ENCODE measurements at places on chromosomes 1 and 21.

DNA sequence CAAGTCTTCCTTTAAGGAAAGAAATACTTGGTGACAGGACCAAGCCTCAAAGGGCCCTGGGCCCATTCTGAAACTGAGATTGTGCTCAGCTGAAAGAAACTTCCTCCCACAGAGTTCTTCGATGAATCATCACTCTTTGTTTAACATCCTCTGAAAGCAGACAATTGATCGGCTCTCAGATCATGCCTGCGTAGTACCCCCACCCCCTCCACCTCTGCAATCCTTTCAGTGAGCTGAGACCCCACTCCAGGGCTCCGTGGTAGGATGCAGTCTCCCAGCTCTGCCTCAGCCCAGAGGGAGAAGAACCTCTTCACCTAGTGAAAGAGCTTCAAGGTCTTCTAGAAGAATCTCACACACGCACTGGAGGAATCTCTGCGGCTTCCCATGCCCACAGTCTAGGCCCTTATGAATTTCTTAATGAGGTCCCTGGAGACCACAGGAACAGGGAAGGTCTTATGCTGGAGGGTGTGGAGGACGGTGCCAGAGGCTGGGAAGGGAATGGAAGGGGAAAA, 104.9 kb upstream of the SOD1 start:
- no peaks in the 10 kb centered on the region for H3K36me3 ChIP-seq
- H3K27ac ChIP-seq = no peak overlapping the region
- no peak overlapping the region for H3K4me3 ChIP-seq

DNA sequence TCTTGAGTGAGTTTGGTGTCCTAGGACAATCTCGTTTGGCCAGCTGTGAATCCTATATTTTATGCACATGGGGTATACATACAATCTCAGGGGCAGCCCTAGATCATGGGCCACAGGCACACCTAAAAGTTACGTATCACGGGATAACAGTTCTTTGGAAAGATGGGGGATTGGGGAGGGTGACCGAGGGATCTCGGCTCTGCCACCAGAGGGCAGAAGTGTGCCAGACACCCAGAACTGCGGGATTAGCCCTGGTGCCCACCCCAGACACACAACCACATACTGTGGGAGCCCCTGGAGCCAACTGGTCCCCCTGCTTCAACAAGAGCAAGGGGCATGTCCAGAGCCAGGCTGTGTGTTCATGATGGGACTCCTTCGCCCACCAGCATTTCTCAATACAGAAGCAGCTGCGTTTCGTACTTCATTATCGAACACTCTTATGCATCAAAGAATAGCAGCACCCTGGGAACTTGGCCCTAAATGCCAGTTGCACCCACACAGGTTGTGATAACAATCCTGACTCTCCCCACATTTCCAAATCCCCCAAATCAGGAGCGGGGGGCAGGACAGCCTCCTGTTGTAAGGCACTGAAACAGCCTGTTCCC, 37.4 kb downstream of the TMCO4 start:
- no peak overlapping the region for H3K27ac ChIP-seq
- H3K4me3 ChIP-seq = no peak overlapping the region
- DNase-seq = no peak
- no peaks in the 10 kb centered on the region for H3K36me3 ChIP-seq
- H3K4me1 ChIP-seq = no peaks in the 10 kb centered on the region

DNA sequence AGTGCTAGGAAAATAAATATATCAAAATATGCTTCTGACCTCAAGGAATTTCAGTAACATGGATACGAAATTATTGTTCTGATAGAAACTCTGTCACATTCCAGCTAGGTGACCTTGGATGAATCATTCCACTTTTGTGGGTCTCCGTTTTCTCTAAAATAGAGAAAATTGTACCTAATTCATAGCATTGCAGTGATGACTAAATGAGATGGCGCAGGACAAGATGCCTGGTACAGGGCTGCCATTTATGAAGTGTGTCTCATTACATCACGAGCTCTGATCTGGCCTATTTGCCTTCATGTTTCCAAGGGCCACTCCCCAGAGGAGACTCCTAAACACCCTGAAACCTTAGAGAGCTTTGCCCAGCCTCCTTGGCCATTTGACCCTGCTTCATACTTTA, 480.0 kb upstream of the USP24 start:
- no peaks in the 10 kb centered on the region for H3K4me1 ChIP-seq
- H3K4me3 ChIP-seq = no peak overlapping the region
- no peaks in the 10 kb centered on the region for H3K36me3 ChIP-seq
- no peak overlapping the region for H3K27ac ChIP-seq
- no peak for DNase-seq
- no peaks in the 10 kb centered on the region for H3K27me3 ChIP-seq

- no peaks in the 10 kb centered on the region for H3K4me1 ChIP-seq
- no peak overlapping the region for H3K27ac ChIP-seq
Observed at GRCh38 chr1:209777587-209777986, 6.8 kb downstream of the C1orf74 start.

DNA sequence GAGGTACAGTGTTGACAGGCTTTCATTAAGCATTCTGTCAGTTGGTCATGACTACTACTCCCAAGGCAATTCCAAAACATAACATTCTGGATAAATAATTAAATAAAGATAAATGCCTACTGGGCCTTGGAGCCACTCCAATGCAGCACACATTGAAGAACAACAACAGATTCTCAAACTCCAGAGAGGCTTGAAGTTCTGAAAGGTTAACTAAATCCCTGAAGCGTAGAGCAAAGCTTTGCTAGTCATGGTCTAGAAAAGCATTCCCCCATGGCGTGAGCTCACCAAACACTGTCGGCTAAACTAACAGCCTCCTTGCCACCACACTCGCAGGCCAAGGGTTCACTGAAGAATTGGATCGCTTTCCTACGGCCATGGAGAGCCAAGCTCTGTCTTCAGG, 268.0 kb downstream of the ATG4C start:
- no peaks in the 10 kb centered on the region for H3K36me3 ChIP-seq
- H3K27me3 ChIP-seq = no peaks in the 10 kb centered on the region
- H3K4me3 ChIP-seq = no peak overlapping the region

DNA sequence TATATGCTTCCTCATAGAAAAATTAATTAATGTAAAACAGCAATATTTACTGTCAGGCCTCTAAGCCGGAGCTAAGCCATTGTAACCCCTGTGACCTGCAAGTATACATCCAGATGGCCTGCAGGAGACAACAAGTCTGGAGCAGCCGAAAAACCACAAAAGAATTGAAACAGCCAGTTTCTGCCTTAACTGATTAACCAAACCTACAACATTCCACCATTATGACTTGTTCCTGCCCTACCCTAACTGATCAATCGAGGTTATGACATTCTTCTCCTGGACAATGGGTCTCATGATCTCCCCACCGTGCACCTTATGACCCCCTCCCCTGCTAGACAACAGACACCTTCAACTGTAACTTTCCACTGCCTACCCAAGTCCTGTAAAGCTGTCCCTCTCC, 205.8 kb upstream of the DUSP10 start:
- no peak overlapping the region for H3K27ac ChIP-seq
- no peaks in the 10 kb centered on the region for H3K4me1 ChIP-seq
- H3K27me3 ChIP-seq = no peaks in the 10 kb centered on the region
- no peaks in the 10 kb centered on the region for H3K36me3 ChIP-seq
- DNase-seq = no peak

- no peaks in the 10 kb centered on the region for H3K36me3 ChIP-seq
- no peak overlapping the region for H3K4me3 ChIP-seq
- no peak overlapping the region for H3K27ac ChIP-seq
- DNase-seq = no peak
Observed at GRCh38 chr1:83769072-83769471, 229.9 kb downstream of the TTLL7 start.

DNA sequence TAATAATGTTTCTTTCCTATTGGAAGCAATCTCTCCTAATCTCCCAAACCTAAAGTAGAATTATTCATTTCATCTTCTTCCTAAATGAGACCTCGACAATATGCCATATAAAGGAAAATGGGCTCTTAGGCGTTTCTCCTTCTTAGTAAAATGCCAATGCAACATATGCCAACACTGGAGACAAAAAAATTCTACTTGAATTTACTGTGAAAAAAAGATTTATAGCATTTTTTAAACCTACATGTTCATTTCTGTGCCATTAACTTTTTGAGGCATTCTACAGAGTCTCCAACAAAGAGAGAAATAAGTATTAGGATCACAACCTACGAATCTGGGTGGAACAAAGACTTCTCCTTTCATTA, 1.3 kb downstream of the WDR47 start:
- DNase-seq = no peak
- no peaks in the 10 kb centered on the region for H3K4me1 ChIP-seq
- no peak overlapping the region for H3K27ac ChIP-seq

GRCh38 chr1:154306151-154306550, 14.7 kb upstream of the AQP10 start:
- no peaks in the 10 kb centered on the region for H3K36me3 ChIP-seq
- no peaks in the 10 kb centered on the region for H3K27me3 ChIP-seq
- no peak overlapping the region for H3K4me3 ChIP-seq
- H3K4me1 ChIP-seq = no peaks in the 10 kb centered on the region
- no peak for DNase-seq

GRCh38 chr1:93415296-93415695, 32.6 kb upstream of the FNBP1L start:
- H3K4me3 ChIP-seq = no peak overlapping the region
- no peaks in the 10 kb centered on the region for H3K27me3 ChIP-seq
- H3K27ac ChIP-seq = no peak overlapping the region
- no peaks in the 10 kb centered on the region for H3K4me1 ChIP-seq

DNA sequence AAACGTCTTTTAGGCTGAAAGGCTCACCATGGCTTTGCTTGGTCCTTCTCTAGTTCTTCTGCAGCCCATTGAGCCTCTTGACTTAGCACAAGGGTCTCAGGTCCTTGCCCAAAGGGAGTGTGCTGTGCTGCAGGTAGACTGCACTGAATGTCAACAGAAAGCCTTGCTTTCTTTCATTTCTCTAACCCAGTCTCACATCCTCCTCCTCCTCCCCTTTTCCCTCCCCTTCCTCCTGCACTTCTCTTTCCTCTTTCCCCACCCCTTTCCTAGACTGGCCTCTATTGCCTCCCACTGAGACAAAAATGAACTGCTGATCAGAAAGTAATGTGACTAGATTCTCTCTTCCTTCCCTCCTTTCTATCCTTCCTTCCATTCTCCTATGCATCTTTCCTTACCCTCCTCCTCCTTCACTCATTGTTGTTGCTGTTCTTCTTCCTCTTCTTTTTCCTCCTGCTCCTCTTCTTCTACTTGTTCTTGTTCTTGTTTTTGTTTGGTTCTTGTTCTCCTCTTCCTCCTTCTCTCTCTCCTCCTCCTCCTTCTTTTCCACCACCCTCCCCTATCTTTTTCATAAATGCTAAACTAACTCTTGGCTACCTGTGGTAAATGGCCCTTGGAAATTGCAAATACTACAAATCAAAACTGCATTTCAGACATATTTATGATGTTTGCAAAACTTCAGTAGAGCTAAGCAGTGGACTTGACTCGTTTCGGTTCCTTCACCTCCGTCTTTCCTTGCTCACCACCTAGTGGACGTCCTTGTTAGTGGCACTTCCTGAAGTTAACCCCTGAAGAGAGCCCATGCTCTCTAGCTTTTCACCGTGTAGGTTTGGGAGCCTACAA, at the start of gene SELL:
SELL (minus strand) TSS at position 152 of the 840 bp plus-strand sequence; CDS start at position 30, 122 bp downstream.
- peak; percentile 27 for DNase-seq
- peak within 1 kb of the TSS; percentile 40 for H3K4me3 ChIP-seq
- no peaks in the 10 kb centered on the region for H3K4me1 ChIP-seq

- H3K4me1 ChIP-seq = no peaks in the 10 kb centered on the region
- no peaks in the 10 kb centered on the region for H3K36me3 ChIP-seq
- no peak for DNase-seq
Observed at GRCh38 chr1:68339505-68339904, 107.2 kb upstream of the WLS start.

DNA sequence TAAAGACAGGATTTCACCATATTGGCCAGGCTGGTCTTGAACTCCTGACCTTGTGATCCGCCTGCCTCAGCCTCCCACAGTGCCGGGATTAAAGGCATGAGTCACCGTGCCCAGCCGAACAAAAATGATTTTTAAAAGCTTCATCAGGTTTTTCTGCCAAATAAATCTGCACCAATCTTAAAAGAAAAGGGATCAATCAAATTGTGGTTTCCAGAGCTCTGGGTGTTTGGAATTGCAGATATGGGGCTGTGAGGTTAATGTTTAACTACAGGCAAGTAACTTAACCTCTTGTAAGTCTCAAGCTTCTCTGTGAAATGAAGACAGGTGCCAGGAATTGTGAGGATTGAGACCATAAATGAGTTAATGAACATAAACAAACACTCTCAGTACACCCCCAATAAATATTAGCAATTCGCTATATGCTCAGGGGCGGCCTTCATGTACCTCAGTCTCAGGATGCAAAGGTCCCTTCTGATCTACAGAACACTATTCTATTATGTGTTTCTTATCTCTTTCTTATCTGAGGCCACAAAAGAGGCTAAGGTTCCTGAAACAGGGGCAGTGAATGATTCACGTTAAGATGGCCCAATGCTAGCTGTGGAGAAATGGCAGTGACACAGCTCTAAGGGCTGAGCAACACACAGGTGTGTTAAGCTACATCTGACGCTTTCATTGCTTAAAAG, 7.1 kb upstream of the GNPAT start:
- no peaks in the 10 kb centered on the region for H3K27me3 ChIP-seq
- DNase-seq = no peak
- no peaks in the 10 kb centered on the region for H3K4me1 ChIP-seq

- no peaks in the 10 kb centered on the region for H3K36me3 ChIP-seq
- H3K27ac ChIP-seq = no peak overlapping the region
- no peak overlapping the region for H3K4me3 ChIP-seq
- H3K4me1 ChIP-seq = no peaks in the 10 kb centered on the region
- no peak for DNase-seq
Observed at GRCh38 chr1:236165238-236165981, 23.1 kb downstream of the GPR137B start.

GRCh38 chr1:212215910-212216309, 69.3 kb upstream of the PPP2R5A start:
- no peak overlapping the region for H3K27ac ChIP-seq
- no peaks in the 10 kb centered on the region for H3K27me3 ChIP-seq
- H3K36me3 ChIP-seq = no peaks in the 10 kb centered on the region
- H3K4me1 ChIP-seq = no peaks in the 10 kb centered on the region
- no peak overlapping the region for H3K4me3 ChIP-seq

- no peak for DNase-seq
- H3K27me3 ChIP-seq = no peaks in the 10 kb centered on the region
- H3K4me1 ChIP-seq = no peaks in the 10 kb centered on the region
- H3K36me3 ChIP-seq = no peaks in the 10 kb centered on the region
Observed at GRCh38 chr1:77874804-77875445, 13.5 kb upstream of the NEXN start.

DNA sequence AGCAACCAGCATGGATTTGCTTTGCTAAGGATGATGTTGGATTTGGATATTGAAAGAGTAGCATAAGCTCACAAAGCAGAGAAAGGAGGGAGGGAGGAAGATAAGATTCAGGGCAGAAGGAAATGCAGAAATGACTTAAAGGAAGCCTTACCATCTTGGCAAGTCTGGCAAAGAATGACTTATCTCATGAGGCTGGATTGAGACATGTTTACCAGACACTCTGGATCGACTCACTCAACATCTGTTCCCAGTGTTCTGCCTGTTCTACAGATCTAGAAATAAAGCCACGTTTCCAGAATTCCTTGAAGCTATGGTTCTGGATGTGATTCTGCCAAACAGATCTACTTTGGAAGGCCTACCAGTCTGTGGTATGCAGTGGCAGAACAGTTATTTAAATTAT, 38.8 kb upstream of the CTBS start:
- no peak overlapping the region for H3K27ac ChIP-seq
- H3K36me3 ChIP-seq = no peaks in the 10 kb centered on the region
- no peak for DNase-seq

Data from breast epithelium (tissue), 4 donors.